ENCODE measurements at places on chromosomes 6 and 20.

GRCh38 chr6:155519176-155519738 is 63.6 kb upstream of the NOX3 start:
- DNase-seq: no peak

DNA sequence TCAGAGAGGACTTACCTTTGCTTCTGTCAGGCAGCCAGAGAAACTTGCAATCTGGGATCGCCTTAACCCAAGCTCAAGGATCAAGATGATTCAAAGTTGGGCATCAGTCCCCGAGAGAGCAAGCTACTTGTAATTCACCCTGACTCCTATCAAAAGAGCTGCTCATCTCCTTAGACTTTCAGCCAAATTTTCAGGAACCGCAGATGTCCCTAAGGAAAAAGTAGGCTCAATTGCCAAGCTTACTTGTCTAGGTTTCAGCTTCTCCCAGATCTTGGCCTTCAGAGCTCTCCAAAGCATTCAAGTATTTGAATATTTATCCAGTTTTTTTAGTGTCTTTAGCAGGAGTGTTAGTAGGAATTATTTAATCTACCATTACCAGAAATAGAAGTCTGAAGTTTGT is 434.1 kb upstream of the MMS22L start:
- no peak for DNase-seq

- DNase-seq: no peak
These were observed 53.9 kb downstream of the STX7 start for GRCh38 chr6:132458887-132459604.

- DNase-seq: no peak
These were observed 246.7 kb upstream of the AFDN start for GRCh38 chr6:167579806-167580618.

DNA sequence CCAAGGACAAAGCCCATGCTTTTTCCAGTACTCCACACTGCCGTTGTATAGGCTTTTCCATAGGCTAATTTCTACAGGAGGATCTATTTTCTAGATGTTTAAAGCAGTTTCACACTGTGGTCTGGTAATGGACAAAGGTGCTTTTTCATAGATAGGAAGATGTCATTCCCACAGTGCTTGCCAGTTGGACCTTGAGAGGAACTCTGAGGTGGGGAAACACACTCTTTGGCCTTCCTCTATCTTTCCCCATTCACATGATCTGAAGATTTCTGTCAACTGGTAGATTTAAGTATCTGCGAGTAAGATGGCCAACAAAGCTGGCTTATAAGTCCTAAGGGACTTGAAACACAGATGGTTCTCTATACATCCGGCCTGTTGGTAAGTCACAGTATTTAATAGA is 477.3 kb downstream of the UTRN start:
- no peak for DNase-seq

DNA sequence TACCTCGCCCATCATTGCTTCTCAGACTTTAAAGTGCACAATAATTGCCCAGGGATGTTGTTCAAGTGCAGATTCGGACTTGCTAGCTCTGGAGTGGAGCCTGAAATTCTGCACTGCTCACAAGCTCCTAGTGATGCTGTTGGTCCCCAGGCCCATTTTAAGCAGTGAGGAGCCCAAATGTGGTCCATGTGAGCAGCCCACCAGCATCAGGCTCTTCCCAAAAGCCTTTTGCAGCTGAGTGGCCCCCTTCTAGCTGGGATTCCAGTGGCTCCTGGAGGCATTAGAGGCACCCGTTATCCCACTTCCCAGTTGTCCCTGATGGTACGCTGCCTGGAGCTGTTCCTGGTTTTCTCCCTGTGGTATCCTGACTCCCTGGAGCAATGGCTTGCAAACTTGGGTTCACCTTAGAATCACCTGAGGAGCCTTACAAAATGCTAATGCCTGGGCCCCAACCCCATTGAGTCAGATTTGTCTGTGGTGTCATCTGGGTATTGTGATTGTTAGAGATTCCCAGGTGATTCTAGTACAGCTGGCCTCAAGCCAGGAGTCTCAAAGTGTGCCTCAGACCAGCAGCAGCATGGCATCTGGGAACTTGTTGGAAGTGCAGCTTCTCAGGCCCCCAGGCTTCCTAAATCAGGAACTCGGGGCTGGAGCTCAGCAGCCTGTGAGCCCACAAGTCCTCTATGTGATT is 186.9 kb upstream of the SLC24A3 start:
- no peak for DNase-seq

DNA sequence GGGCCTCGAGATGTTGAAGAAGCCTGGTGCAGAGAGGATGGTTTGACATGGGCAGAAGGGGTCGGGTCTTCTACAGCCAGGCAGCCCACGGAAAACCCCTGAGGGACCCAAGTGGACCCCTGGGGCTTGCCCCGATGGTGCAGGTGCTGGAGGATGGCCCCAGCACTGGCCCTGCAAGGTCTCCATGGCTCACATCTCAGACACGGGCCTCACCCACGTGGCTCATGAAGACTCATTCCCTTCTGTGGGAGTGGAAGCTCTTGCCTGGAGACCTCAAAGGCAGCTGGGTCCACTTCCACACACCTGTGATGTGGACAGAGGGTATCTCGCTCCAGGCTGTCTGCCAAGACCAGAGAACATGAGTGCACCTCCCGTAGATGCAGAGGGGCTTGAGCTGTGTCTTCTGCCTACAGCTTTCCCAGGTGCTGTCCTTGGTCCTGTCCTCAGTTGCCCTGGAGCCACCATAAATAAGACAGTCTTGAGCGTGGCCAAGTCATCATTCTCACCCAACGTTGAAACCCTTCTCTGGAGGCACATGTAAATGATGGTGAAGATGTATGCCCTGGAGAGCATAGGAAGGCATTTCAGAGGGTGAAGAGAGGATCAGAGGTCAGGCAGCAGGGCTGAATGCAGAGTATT is 108.0 kb downstream of the SYNDIG1 start:
- DNase-seq: no peak

DNA sequence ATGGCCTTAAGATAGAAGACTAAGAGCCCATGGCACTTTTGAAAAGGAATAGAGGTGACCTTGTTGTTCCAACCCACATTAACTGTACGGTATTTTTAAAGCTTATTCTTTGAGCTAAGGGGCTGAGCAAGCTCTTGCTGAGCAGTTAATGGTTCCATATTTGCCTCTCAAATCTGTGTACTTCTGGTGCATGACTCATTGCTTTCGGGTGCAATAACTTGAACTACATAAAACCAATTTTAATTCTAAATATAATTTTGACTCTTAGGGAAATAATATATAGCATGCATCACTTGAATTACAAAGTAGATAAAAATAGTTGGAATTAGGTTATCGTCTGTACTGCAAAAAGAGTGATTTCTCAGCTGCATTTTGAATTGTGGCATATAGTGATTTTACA is 348.1 kb upstream of the CITED2 start:
- no peak for DNase-seq

DNA sequence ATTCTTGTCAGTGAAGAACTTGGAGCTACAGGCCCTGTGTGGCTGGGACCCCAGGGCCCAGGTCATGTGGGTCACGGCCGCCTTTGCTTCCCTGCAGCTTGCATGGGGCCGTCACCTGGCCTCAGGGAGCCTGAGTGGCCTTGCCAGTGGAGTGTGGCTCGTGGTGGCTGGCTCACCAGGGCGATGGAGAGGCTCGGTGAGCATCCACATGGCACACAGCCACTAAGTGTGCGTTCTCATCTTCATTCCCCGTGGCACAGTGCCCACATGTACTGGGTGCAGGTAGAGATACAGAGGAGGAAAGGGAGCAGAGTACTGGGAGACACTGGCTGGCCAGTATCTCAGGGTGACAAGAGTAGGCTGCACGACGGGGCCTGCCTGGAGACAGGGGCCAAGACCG is 21.5 kb downstream of the MANBAL start:
- DNase-seq: no peak

- DNase-seq: no peak
These were observed 25.0 kb downstream of the TGM6 start for GRCh38 chr20:2405693-2406065.

- no peak for DNase-seq
These were observed 122.0 kb downstream of the AGPAT4 start for GRCh38 chr6:161151660-161152526.

DNA sequence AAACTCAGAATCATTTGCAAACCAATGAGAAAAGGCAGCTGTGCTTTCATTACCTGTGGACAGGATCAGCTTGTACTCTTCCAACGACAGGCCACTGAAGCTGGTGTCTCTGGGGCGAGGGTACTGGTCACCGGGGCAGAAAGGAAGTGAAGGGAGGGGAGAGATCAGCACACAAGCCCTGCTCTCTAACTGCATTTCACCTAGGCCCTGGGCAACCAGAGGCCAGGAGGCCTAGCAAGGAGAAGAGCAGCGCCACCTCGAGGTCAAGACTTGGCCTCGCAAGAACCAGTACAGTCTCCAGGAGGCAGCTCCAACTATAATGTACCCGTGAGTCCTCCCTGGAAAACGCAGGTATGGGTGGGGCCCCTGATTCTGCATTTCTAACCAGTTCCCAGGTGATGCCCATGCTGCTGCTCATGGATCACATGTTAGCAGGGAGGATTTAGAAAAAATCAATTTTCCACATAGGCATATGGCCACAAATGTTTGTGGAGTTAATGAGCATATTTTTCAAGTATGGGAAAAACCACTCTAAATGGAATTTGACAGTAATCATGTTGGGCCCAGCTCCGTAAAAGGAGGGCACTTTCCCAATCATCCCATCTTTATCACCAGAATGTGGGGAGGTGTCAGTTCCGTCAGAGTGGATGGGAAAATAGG is 11.0 kb downstream of the UQCC2 start:
- DNase-seq: peak; percentile 77

DNA sequence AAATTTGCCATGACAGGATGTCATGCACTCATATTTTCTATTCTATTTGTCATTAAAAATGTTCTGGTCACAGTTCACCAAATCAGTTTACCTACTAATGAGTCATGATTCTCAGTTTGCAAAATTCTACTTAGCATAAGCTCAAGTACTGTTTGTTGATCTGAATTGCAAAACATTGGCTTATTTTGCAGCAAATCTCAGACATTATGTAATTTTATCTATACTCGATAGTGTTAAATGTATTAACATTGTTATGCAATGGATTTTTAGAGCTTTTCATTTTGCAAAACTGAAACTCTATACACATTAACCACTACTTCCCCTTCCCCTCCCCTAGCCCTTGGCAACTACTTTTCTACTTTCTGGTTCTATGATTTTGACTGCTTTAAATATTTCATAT is 213.8 kb upstream of the ZFP64 start:
- DNase-seq: no peak

DNA sequence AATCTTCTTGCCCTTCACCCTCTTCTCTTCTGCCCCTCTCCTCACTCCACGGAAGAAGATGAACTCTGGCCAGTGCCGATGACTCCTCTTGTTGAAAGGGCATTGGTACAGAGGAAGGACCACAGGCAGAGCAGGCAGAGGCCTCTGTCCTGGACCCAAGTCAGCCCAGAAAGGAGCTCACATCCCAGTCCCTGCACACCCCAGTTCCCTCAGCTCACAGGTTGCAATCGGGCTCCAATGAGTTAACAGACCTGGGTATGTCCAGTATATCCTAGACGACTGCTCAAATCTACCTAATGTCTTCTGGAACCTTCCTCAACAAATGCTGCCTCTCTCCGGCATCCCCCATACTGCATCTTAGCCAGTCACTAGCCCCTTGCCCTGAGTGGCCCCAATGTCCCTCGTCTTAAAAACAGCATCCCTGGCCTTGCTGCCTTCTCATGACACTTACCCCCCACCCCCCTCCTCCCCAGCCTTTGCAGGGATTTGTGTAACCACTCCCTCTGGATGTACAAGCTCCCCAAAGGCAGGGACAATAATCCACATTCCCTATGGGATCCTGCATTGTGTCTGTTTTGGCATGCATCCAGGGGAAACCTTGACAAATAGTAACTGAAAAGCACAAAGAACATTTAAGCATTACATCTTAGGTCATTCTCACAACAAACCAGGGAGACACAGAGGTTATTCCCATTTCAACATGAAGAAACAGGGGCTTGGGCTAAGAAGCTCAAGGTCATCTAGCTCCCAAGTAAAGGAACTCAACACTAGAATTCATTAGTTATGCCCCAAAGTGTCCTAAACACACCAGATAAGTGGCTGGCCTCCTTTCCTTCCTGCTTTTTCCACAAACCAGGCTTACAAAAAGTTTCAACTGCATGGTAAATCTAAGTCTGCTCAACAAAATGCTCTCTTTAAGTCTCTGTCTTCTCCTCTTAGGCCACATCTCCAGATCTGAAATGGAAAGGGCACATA is 45.1 kb downstream of the TRERF1 start:
- DNase-seq: no peak

DNA sequence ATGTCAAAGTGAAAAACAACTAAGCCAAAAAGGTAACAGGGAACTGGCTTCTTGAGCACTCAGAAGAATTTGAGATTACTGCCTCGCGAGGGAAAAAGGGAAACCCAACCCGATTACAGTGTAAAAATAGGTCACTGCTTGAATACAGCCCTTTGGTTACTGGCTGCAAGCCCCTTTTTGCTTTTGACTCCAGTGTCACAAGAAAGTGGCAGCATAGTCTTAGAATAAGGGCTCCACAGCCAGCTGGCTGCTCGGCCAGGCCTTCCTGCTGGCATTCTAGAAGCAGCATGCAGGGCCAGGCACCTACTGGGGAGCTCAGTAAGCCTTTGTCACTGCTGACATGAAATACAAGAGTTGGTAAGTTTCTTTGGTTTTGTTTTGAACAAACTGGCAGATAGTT is 83.0 kb downstream of the ZHX3 start:
- DNase-seq: no peak

DNA sequence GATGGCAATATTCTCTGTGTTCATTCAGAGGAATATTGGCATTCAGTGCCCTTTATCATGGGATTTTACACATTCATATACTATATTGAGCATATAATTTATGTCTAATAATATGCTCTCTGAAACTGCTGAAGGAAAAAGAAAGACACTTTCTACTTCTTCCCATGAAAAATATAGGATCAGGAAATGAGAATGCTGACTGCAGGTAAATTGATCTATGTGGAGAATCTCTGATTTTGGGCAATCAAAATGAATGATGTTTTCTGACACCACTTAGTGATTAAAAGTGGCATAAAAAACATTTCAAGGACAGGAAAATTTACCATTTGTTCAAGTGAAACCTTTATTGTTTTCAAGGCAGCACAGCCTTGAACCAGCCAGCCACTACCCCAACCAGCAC is 260.1 kb upstream of the STXBP5 start:
- no peak for DNase-seq

DNA sequence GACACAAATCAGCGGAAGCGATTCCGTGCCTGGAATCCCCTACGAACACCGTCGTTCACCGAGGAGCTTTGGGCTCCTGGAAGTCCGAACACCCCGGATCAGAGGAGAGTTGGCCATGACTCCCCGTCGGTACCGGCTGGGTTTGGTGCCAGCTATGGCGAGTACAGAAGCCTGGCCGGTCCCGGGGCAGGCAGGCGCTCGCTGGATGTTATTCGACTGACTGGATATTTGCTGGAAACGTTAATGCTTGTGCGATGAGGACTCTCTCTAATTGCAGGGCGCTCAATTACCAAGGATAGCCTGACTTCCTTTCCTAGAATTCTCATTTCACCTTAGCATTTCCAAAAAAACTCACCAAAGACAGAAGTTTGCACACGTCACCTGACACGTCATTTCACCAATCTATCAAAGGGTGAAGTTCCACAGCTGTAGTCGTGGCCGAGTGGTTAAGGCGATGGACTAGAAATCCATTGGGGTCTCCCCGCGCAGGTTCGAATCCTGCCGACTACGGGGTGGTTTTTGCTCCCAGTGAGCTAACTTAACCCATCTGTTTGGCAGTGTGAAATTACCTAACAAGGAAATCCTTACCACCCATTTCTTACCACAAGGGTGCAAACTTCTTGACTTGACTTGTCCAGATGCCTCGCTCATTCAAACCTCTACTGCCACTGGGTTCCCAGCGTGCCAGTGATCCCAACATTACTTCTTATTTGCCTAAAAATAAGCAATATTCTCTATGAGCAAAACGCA is 22.7 kb upstream of the ZNF184 start:
- DNase-seq: peak; percentile 51

All from GM10248 (cell line).